Right lobe of liver (tissue), 6 donors: ENCODE measurements at places on chromosomes 4 and X. TPM values are rescaled to one million over a fixed set of nuclear protein-coding genes. Genes with fewer than 3 reads are reported as not detected.

The SUPT20HL1 gene
- total RNA-seq: not detected

The NDP gene
- not detected for total RNA-seq

The JCHAIN gene
- total RNA-seq: 3.9 TPM

DNA sequence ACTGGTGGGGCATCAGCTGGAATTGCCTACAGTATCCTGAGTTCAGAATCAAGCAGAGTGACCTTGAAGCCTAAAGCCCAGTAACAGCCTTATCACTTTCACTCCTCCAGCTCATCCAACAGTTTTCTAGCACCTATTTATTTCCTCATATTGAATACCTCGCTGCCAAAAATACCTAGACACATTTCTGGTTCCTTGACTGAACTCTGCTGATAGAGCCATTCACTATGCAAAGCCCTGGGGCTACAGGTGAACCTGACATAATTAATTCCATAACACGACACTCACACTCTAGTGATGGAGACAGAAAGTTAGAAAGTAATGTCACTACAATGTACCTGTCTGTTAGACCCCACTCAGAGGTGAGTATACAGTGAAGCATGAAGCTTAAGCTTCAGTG, 149.0 kb upstream of the STX18 start:
- no peak for DNase-seq

- no peak for DNase-seq
Observed at GRCh38 chr4:373062-373839, 35.6 kb downstream of the ZNF141 start.
